ENCODE measurements at places on chromosomes 2 and 18. TPM values are rescaled to one million over a fixed set of nuclear protein-coding genes. Genes with fewer than 3 reads are reported as not detected.

The SERPINB5 gene
- total RNA-seq: not detected

The SEC11C gene
- 23.5 TPM for total RNA-seq

The CD226 gene
- total RNA-seq: 0.95 TPM

The SERPINB7 gene
- total RNA-seq: not detected

The ABCG8 gene
- total RNA-seq: 0.32 TPM

The RAB6C gene
- total RNA-seq: 0.16 TPM

The AMER3 gene
- not detected for total RNA-seq

The NTSR2 gene
- total RNA-seq: not detected

The FBXO11 gene
- 35.6 TPM for total RNA-seq

The CYTIP gene
- 1.7 TPM for total RNA-seq

The HOXD1 gene
- total RNA-seq: not detected

The TMEM182 gene
- 175 TPM for total RNA-seq

The TWSG1 gene
- 9.8 TPM for total RNA-seq

GRCh38 chr18:58268849-58269248 is 224.8 kb downstream of the NEDD4L start:
- DNase-seq: no peak

DNA sequence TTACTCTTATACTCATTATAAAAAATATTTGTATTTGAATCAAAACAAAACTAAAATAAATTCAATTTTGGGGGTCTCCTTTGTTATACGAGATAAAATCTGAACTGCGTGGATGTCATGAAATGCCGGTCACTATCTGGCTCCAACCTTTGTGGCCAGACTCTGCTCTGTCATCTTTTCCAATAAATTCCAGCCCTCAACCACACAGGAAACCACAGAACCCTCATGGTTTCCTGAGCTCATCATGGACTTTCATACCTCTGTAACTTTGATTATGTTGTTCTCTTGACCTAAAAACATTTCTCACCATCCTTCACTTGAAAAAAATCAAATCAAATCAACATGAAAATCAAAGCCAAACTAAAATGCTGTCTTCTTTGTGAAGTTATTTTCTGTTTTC is 724.7 kb downstream of the METTL4 start:
- no peak for DNase-seq

GRCh38 chr2:130864830-130865800 is 28.4 kb downstream of the ARHGEF4 start:
- DNase-seq: no peak

GRCh38 chr18:10465174-10465939 is 10.9 kb downstream of the APCDD1 start:
- no peak for DNase-seq

GRCh38 chr2:123179526-123179925 is 845.6 kb upstream of the CNTNAP5 start:
- DNase-seq: no peak

DNA sequence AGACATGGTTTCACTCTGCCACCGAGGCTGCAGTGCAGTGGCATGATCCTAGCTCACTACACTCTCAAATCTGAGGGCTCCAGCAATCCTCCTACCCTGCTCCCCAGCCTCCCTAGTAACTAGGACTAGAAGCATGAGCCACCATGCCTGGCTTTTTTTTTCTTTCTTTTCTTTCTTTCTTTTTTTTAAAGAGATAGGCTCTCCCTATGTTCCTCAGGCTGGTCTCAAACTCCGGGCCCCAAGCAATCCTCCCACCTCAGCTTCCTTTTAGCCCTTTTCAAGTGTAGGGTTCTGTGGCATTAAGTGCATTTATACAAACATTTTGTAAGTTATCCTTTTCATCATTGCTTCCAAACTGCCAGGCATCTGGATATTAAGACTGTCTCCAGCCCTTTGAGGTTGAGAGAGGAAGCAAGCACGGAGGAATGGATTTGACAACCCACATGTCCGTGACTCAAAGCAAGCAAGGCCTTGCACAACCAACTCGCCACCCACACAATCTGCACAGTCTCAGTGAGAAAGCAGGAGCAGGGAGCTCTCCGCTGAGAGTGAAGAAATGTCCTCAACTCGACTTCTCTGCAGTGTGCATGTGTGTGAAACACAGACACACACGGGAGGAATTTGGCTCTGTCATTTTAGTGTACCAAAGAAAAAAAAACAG is 65.6 kb downstream of the ATP8B1 start:
- DNase-seq: peak; percentile 75

DNA sequence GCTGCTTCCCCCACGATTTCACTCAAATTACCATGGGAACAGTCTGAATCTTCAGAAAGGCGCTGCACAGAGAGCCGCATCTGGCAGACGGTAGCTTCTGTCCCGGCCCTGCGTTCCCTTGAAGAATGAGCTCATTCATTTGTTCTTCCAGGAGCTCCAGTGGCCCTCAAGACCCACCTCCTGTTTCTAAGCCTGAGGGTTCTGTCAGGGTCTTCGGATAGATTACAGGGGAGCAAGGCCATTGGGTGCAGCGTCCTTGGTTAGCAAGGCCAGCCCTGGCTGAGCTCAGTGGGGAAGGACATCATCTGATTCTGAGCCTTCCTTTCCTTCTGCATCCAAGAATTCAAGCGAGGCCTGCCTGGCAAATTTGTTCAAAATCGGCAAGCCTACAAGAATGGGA is 111.9 kb downstream of the PDCL3 start:
- no peak for DNase-seq

- no peak for DNase-seq
Measured at GRCh38 chr2:191018643-191019119, 4.7 kb upstream of the STAT1 start.

DNA sequence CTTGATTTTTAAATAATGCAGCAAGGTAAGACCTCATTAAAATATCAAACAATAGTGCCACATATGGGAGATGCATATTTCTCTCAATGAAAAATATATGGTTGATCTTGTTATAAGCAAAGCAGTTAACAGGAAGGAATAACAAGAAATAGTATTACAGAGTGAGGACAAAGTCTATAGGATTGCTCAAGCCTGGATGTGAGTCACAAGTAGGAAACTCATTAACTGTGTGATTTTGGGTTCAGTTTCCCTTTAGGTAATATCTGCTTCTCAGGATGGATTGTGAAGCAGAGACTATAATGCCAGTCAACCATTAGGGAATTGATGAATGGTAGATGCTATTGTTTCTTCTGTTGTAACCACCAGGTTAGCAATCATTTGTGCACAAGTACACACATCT is 42.9 kb upstream of the SPHKAP start:
- no peak for DNase-seq

- no peak for DNase-seq
Measured at GRCh38 chr2:218270721-218271486, 585 bp downstream of the PNKD start.

DNA sequence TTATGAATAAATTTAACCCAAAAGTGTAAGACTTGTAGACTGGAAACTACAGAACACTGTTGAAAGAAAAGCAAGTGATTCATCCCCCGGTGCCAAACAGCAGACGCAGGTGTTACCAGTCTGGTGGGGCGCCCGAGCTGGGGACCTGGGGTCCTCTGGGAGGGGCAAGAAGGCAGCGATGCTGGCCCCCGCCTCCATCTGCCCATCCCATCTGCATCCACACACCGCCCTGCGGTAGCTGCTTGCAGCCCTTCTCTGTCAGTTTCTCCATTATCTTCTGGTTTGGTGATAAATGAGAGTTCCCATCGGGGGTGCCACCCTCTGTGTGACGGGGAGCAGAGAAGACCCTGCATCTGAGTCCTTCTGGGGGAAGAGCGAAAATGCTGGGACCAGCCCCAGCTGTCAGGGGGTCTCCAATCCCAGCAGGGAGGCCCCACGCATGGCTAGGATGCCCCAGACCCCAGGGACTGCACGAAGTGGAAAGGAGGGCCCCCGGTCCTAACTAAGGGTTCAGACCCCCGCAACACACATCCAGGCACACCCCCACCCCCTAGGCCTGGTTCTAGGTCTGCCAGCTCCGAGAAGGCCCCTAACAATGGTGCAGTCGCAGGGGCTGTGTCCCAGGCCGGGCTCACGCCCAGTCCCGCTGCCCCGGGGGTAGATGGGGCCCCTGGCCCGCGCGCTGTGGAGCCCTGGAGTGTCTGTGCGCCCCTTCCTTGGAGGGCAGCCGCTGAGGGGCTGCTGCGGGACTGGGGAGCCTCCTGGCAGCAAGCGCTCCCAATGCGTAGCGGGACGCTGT is 686 bp upstream of the RGPD8 start:
- peak; percentile 33 for DNase-seq

- no peak for DNase-seq
Measured at GRCh38 chr2:18182861-18183260, 304.4 kb downstream of the KCNS3 start.

- DNase-seq: no peak
Measured at GRCh38 chr18:3604498-3605408, 154.8 kb downstream of the TGIF1 start.

- peak; percentile 72 for DNase-seq
Measured at GRCh38 chr18:61606759-61607158, 273.5 kb downstream of the CDH20 start.

GRCh38 chr2:176507786-176508185 is 238.5 kb downstream of the MTX2 start:
- no peak for DNase-seq

DNA sequence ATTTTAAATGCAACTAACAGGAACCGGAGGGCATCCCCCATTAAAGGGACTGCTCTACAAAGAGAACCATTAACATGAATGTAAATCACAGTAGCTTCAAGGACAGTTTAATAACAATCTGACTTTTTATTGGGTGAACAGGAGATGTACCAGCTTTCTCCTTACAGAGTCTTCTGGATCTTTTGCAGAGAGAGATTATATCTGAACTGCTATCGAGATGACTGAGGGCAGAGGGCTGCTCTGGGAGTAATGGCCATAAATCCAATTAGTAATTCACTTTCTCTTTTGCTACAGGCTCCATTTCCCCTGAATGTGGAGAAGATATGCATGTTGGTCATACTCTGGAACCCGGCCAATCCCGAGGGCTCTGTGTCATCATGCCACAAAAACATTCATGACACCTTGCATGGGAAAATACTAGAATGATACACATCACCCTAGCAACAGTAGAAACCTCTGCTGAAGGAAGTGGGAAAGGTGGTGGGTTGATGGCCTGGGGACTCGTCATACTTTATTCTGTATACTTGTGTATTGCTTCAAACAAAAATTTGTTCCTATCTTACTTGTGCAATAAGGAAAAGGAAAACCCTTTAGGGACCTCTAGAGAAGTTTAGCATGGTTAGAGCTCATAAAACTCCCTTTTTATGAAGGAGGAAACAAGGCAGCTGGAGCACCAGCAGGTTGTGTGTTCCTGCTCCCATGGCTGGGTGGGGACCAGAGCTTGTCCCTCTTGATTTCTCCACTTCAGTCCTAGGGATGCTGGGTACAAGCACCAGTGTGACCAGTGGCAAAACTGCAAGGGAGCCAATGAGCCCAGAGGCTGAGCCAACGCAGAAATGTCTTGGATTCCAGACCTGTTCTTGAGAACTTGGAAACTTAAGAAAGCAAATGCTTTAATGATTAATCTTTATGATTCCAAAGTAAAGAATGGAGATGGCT is 26.0 kb downstream of the CTAGE1 start:
- no peak for DNase-seq

DNA sequence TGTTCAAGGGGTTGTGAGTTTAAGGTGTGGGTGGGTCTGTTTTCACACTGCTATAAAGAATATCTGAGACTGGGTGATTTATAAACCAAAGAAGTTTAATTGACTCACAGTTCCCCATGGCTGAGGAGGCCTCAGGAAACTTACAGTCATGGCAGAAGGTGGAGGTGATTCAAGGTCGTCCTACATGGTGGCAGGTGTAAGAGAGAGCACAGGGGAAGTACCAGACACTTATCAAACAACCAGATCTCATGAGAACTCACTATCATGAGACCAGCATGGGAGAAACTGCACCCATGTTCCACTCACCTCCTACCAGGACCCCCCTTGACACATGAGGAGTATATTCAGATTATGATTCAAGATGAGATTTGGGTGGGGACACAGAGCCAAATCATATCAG is 38.0 kb downstream of the RHBDD1 start:
- DNase-seq: no peak

DNA sequence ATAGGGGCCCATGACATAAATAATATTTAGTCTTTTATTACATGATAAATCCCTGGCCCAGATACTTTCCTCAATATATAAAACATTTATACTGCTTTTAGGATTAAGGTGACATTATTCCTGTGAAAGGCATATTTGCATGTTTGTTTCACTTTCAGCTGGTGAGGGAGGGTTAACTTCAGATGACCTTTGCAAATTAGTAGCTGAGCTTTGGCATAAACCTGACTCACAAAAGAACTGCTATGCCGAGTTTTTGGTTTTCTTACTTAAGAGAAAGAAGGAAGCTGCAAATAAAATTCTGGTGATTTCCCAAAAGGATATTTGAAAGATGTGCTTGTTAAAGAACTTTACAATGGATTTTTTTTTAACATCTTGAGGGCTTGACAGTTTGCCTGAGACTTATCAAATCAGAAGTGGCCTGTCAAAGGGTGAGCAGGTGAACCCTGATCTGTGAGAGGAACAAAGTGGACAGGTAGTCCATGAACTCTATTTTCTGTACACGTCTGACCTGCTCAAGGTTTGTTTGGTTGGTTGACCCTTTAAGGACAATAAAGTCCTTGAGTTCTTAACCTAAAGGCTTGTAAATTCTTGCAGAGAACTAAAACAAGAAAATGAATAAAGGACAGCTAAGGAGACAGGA is 93.5 kb downstream of the FAM124B start:
- no peak for DNase-seq

DNA sequence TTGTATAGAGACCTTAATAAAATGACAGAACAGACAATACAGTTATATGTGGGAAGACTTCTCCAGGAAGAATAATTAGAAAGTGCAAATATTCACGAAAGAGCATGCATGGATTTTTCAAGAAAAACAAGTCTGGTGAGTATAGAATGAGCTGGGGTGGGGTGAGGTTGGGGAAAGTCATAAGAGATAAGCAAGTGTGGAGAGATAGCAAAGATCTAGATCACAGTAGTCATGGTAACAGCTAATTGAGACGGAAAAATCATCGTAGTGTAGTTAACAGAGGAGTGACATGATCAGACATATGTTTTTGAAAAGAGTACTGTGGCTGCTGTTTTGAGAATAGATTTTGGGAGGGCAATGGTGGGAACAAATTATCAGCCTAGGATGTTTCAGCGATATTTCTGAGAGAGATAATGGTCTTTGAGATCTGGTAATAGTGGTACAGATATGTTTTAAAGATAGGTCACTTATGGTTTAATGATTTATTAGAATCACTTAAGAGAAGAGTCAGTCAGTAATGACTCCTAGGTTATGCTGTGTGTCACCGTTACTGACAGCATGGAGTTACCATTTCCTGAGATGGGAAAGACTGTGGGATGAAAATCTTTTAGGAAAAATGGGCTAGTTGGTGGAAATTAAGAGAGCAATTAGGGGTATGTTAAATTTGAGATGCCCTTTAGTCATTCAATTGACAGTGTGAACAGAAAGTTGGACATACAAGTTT is 248.5 kb upstream of the SLC8A1 start:
- no peak for DNase-seq

GRCh38 chr2:116696223-116696622 is 1118.3 kb upstream of the DDX18 start:
- no peak for DNase-seq

Data from Right ventricle myocardium inferior (tissue), 1 donor.